ENCODE measurements at places on chromosomes 7 and 10.

DNA sequence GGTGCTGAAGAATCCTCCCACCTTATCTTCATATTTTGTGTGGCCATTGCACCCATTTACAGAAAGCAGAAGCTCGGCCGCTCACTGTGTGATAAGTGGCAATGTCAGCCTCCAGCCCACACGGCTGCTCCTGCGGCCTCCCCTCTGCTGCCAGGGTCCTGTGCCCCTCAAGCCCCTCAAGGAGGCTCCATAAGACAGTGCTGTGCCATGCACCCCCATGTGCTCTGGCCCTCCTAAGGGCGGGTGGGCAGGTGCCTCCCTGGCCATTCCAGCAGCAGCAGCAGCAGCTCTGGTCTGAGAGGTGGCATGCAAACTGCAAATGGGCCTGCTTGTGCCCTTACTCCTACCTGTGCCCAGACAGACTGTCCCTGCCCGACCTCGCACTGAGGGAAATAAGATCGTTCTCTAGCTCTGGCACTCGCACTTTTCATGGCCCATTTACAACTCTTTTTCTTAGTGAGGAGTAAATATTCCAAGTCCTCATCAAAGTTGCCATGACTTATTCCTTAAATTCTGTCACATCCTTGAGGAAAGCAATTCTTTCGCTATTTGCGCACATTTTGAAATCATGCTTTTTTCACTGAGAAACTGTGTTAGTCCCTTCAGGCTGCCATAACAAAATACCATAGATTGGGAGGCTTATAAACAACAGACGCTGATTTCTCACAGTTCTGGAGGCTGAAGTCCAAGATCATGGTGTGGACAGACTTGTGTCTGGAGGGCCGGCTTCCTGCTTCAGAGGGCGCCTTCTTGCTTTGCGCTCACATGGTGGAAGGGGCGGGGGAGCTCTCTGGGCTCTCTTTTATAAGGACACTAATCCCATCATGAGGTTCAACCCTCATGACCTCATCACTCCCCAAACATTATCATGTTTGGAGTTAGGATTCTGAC lies 187.8 kb downstream of the COBL start:
- DNase-seq = no peak

DNA sequence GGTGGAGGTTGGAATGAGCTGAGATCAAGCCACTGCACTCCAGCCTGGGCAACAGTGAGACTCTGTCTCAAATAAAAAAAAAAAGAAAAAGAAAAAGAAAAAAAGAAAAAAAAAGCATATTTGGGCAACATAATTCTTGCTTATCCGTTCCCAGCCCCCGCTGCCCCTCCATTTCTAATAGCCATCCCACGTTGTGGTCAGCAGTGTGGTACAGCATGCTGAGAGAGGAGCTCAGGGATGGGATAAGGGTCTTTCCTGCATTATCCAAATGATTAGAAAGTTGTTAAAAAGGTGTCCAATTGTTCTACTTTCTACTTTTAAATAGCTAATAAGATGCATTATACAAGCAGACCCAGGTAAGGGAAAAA lies 104.9 kb upstream of the ZNF92 start:
- DNase-seq = no peak

- DNase-seq = no peak
These were observed 47.3 kb upstream of the ITGB8 start for GRCh38 chr7:20283385-20283784.

GRCh38 chr7:29877196-29877595 lies 70.9 kb downstream of the WIPF3 start:
- no peak for DNase-seq

- no peak for DNase-seq
These were observed 318.6 kb upstream of the KLF6 start for GRCh38 chr10:4103603-4104002.

DNA sequence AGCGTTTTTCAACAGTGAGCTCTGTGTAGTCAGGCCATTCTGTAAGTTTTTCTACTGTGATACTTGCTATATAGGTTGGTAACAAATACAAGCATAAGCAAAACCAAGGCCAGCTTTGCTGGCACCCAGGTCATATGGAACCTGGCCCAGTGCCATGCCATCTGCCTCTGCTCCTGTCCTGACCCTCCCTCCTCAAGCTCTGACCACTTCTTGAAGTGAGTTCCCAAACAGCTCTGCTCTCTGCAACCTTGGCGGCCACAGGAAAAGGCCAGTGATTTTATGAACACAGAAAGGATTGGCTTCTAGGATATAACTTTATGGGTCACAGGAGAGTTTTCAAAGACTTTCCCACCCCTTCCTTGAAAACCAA lies 12.8 kb downstream of the NOD1 start:
- no peak for DNase-seq

GRCh38 chr10:12670004-12670403 lies 320.7 kb downstream of the CAMK1D start:
- peak; percentile 8 for DNase-seq

DNA sequence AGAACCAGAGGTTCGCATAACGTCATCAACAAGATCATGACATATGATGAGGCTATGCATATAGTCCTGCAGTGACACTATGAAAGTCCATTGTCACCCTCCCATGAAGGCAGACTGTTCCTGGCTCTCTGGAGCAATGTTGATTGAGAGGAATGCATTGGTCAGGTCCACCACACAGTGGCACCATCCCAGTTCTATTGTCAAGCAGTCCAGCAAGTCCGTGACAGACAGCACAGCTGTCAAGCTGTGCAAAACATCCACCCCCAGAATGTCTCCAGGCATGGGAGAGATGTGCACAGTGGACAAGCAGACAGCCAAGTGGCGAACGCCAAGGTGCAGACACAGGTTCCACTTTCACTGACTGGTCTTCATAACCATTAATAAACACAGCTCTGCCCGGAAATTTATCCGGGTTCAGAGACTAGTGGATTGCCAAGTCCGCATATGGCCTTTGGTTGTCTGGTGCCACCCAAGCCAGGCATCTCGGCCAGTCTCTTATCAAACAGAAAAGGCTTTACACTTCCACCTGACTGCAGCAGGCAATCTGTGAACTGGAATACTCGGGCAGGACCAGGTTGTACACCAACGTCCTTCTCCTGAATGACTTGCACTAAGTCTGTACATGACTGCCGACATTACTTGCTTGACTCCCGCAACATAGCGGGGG lies 7.2 kb downstream of the RNF133 start:
- no peak for DNase-seq

- no peak for DNase-seq
These were observed 292.3 kb upstream of the PITRM1 start for GRCh38 chr10:3464760-3465405.
